ENCODE measurements at places on chromosomes 2 and 18.

- DNase-seq = no peak
Observed at GRCh38 chr2:9091811-9092210, 88.3 kb upstream of the MBOAT2 start.

DNA sequence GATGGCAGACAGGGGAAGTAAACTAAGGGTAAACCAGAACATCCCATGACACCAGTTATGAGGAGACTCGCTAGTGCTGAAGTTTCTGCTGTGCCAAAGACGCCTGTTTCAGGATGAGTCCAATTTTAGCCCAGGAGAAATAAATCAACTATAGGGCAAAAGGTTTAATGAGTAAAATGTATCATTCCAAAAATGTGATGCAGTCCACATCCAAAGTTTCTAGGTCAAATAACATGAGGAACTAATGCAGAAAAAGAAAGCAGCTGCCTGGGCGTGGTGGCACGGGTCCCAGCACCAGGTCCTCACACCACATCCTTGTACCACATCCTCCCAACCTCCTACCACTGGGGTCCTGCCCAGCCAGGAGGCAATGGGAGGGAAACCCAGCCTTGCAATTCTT lies 126.9 kb upstream of the CTAGE1 start:
- DNase-seq = no peak

DNA sequence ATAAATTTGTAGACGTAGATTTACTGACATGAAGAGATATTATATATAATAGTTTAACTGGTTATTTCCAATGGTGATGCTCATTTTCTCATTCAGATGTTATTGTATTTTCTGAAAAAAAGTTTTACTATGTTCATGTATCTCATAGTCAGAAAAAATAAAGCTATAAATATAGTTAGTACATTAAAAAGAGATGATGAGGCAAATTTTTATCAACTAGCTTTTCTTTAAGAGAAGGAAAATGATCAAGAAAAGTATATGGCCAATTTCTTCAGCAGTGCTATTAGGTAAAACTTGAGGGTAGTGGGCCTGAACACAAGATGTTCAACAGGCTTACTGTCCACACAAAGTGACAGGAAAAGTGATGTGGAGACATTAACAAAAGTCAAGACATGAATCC lies 11.7 kb downstream of the TTC21B start:
- DNase-seq = no peak

DNA sequence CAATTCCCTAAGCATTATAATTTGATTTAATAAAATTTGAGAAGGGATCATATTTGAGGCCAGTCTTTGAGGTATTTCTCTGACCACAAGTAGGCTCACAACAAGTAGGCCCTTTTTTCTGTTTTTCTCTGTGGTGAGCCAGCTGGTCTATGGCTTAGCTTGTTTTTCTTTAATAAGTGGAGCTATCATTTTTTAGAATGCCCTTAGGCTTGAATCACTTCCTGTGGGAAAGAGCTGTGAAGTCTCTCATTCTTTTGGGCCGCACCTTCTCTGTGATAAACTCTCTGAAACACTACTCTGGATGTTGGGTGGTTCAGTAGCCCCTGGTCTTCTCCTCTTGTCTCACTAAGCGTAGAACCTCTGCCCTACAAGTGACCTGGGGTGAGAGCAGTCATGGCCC lies 235.9 kb downstream of the SUCLG1 start:
- DNase-seq = no peak

GRCh38 chr2:201621293-201621999 lies 21.9 kb downstream of the TMEM237 start:
- no peak for DNase-seq

- no peak for DNase-seq
Observed at GRCh38 chr2:201174687-201175086, 8.3 kb upstream of the CASP10 start.

- no peak for DNase-seq
Observed at GRCh38 chr2:205370726-205371125, 311.6 kb upstream of the NRP2 start.

DNA sequence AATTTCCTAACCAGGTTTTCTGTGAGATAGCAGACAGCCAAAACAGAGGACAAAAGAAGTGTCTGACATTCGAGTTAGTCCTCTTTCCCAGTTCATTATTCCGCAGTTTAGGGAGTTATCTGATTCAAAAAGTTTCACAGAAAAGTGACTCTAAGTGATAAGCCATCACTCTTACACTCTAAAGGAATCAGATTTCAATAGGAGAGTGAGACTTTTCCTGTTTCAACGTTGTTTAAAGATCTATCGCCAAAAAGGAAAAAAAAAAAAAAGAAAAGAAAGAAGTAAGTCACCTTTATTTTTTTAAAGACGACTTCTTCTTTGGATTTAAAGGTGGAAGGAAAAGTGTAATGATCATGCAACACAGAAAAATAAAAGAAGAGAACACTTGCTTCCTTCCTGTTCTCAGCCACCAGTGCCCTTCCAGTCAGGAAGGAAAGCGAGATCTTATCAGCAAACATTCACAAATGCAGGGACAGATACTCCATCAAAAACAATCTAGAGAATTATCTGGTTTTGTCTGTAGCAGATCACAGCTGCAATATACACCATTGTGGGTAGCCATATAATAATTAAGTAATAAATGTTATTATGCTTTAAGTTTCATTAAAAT lies 49.8 kb downstream of the TFPI start:
- no peak for DNase-seq

DNA sequence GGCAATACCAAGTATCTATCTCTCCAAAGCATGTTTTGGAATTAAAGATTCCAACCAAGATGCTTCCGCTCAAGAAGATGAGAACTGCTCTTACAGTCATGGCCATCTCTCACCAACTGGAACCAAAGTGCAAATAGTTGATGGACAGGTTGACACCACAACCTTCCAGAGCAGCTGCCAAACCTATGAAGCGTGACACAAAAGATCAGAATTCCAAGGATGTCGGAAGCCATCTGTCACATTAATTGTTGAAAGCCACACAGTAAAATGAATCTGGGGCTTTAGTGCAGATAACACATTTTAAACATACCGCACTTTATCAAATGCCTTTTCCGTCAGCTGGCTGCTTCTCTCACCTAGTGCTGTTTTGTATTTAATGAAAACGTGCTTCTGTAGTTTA lies 195.7 kb downstream of the CDH20 start:
- DNase-seq = no peak

DNA sequence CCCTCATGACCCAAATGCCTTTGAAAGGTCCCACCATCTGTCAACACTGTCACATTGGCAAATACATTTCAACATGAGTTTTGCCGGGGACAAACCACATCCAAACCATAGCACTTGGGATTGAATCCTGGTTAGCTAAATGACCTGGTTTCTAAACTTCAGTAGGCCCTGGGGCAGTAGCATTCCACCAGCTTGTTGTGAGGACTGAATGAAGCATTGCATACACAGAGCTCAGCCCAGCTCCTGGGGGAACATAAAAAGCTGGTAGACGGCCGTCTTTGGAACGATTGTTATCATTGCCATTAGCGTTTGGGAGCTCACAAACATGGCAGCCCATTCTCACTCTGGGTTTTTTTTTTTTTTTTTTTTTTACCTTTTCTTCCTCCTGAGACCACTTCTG lies 57.5 kb upstream of the CXCR4 start:
- no peak for DNase-seq

DNA sequence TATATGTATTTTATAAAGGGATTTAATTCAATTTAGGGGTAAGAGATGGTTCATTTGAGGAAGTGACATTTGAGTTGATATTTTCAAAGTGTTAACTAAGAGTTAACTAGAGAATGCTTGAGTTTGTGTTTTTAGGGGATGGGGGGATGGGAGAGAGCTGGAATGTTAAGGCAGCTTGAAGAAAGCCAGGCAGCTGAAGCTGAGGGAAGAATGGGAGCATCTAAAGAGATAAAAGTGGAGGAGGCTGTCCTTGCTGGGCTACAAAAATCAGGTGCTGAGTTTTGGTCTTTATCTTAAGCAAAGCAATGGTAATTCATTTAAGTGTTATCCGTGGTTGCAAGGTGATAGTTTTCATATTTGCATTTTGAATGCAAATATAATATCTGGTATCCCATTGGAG lies 9.2 kb downstream of the CHST9 start:
- no peak for DNase-seq

- no peak for DNase-seq
Observed at GRCh38 chr18:48735080-48735676, 196.3 kb downstream of the CTIF start.

GRCh38 chr2:234650911-234651310 lies 154.0 kb upstream of the ARL4C start:
- DNase-seq = no peak

DNA sequence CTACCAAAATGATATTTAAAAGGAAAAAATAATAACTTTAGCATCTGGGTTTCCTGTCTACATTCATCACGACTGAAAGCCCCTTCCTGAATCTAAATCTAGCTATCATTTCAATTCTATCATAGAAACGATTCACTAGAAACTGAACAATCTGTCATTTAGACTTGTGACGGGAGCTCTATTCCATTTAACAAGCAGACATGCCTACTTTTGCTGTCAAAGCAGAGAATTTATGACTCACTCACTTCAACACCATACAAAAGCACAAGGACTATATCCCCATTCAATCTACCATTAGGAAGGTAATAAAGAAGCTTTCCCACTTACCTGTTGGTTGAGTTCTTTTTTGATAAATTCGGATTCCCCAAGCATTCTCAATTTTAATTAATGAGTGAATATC lies 1072.3 kb downstream of the LRP1B start:
- no peak for DNase-seq

DNA sequence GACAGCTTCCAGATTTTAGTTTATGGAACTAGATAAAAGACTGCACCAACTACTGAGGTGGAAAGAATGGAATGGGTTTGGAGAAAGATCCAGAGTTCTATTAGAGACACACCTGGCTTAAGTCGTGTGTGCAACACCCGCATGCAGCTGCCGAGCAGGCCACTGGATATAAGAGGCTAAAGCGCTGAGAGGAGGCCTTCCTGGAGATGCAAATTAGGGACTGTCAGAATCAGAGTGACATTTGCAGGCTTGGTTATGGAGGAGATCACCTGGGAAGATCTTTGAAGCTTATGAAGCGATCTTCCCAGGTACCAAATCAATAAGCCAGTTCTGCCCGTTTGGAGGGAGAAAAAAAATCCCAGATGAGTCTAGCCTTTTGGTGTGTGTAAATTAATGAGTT lies 30.4 kb upstream of the KLHL29 start:
- no peak for DNase-seq

GRCh38 chr2:115161771-115162493 lies 719.5 kb downstream of the DPP10 start:
- DNase-seq = no peak

DNA sequence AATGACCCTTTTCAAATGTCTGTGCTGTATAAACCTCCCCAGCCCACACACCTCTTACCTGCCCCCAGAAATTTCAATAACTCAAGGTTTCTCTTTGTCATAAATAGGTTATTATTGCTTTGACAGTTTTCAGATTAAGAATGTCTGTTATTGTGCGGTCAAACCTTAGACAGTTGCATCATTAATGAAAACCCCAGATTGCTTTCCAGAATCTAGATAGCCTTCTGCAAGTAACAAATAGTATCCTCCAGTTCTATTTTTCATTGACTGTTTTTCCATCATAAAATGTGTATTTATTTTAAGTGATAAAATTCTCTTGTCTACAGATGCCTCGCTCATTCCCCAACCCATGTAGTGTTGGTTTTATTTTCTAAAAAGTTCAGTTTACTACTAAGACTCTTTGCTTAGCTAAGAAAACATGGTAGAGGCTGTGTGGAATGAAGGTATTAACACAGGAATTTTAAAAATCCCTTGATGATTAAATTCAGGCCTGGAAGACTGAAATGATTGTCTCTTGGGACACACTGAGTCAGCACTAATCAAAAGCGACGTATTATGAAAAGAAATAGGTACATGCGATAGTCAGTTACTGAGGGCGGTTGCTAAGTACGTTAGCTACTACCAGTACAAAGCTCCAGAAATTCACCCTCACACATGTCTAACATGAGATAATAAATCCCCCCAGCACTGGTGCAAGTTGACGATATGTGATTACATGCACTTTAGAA lies 38.4 kb upstream of the ITGAV start:
- no peak for DNase-seq

- no peak for DNase-seq
Observed at GRCh38 chr2:99900556-99900955, 241.8 kb downstream of the AFF3 start.

All from stimulated activated CD8-positive, alpha-beta memory T cell treated with anti-CD3 and anti-CD28 coated beads, Interleukin-12 subunit alpha, Interleukin-12 subunit beta, amount 100 ng/mL, for 4 hours (primary cell).